Hematopoietic multipotent progenitor cell treated with erythropoietin and hydrocortisone succinate and interleukin-3 and kit ligand, for 15 days (in vitro differentiated cells): ENCODE measurements at places on chromosomes 16 and 17.

DNA sequence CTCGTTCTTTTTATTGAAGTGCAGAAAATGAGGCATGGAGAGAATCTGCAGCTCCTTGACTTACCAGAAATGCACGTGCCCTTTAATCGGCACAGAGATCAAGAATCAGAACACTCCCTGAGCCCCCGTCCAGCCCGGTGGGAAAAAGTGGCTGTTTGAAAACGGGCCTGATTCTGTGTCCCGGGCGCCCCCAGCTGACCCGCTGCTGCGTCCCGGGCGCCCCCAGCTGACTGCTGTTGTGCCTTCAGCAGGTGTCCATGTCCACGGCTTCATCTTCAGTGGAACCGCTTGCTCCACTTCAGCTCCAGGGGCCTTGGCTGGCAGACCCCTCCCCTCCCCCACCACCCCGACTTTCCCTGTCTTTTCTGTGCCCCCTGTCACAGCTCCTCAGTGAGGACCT lies 47.8 kb downstream of the FOXK2 start:
- no peak for DNase-seq

- no peak for DNase-seq
Measured at GRCh38 chr17:10243883-10244844, 45.8 kb upstream of the GAS7 start.

- DNase-seq: no peak
Measured at GRCh38 chr17:40722241-40722640, 18.7 kb upstream of the KRT24 start.

DNA sequence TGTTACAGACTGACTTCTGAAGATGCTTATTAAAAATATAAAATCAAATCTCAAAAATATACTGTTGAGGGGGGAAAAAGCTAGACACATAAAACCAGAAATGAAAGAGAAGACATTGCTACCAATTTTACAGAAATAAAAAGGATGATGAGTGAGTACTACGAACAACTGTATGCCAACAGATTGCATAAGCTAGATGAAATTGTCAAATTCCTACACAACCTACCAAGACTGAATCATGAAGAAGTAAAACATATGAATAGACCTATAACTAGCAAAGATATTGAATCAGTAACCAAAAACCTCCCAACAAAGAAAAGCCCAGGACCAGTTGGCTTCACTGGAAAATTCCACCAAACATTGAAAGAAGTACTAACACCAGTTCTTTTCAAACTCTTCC lies 3.5 kb upstream of the CAPNS2 start:
- DNase-seq: no peak

GRCh38 chr17:27463235-27463677 lies 7.0 kb downstream of the KSR1 start:
- no peak for DNase-seq

- DNase-seq: no peak
Measured at GRCh38 chr17:56876766-56877179, 37.1 kb downstream of the TRIM25 start.

DNA sequence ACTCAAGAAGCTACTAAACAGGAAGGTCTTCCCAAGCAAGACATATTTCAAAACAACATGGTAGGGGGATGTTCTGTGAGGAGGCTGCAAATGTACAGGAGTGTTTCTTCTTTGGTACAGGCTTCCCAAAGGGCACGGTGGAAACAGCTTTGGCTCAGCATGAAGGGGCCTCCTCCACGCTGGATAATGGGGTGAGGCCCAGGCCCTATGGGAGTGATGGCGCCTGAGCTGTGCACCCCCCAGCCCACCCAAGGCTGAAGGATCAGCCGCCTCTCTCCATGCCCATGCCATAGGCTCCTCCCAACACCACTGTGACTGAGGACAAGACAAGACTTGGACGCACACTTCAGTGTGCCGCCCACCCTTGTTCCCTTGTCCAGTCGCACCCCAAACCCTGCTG lies 6.8 kb downstream of the CD300E start:
- no peak for DNase-seq

GRCh38 chr16:10964891-10965326 lies 20.5 kb downstream of the CLEC16A start:
- no peak for DNase-seq

DNA sequence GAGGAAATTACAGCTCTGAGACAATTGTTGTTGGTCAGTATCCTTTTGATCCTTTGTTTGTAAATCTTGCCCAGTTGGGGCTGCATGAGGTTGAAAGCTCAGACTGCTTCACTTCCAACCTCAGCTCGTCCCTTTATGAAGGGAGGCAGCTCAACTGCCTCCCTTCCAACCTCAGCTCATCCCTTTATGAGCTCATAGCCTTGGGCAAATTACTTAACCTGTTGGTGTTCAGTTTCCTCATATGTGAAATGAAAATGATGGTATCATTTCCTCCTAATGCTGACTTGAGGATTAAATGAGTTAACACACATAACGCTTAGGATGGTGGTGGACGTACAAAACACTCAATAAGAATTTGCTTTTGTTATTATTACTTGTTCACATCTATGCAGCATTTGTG lies 265.1 kb downstream of the CDH13 start:
- no peak for DNase-seq

GRCh38 chr16:78584991-78585390 lies 485.5 kb downstream of the WWOX start:
- DNase-seq: no peak

DNA sequence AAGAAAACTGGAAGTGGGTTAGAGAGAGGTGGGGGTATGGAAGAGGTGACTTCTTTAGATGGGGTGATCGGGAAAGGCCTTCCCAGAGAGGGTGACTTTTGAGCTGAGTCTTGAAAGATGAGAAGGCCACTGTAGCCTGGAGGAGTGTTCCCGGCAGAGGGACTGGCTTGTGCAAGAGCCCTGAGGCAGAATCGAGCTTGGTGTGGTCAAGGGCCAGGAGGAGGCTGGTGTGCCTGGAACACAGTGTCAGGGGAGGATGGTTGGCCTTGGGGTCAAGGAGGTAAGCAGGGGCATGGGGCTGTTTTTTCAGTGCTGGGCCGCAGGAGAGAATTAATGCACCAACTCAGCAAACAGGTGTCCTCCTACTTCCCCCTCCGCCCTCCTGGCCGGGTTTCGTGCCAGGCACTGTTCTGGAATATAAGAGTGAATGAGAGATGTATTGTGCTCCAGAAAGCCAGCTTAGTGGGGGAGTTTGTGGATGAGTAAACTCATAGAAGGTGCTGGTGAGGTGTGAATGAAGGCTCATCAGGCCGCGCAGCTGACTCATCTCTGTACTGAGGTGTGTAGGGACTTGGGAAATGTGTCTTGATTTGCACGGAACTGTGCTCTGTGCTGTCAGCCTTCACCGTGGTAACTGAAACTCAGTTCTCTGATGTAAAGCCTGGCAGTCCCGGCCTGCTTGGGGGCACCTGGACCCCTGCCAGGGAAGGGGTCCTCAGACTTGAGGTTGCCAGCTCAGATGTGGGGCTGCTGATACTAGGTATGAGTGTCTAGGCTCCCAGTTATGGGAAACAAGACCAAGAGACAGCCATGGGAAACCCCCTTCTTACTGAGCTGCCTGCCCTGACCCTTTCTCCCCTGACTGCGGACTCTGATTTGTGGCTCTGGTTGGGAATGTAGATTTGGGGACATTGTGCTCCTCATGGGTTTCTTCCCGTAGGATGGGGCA lies 15.3 kb downstream of the KSR1 start:
- no peak for DNase-seq

DNA sequence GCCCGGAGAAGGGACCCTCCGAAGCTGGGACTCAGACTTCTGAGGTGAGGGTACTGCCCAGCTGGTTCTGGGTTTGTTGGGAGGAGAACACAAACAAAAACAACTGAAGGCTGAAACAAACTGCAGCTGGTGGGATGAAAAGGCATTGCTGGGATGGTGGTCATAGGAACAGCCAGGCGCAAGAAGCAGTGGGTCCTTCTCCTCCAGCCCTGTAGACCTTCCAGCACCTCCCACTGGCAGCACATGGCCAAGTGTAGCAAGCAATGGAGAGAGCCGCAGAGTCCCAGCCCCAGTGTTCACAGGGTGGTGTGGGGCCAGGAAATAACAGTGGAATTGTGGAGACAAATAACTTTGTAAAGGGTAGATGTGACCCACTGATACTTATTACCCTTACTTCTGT lies 48.7 kb upstream of the FOXJ1 start:
- no peak for DNase-seq

GRCh38 chr16:88387180-88387765 lies 4.5 kb downstream of the ZNF469 start:
- DNase-seq: no peak

DNA sequence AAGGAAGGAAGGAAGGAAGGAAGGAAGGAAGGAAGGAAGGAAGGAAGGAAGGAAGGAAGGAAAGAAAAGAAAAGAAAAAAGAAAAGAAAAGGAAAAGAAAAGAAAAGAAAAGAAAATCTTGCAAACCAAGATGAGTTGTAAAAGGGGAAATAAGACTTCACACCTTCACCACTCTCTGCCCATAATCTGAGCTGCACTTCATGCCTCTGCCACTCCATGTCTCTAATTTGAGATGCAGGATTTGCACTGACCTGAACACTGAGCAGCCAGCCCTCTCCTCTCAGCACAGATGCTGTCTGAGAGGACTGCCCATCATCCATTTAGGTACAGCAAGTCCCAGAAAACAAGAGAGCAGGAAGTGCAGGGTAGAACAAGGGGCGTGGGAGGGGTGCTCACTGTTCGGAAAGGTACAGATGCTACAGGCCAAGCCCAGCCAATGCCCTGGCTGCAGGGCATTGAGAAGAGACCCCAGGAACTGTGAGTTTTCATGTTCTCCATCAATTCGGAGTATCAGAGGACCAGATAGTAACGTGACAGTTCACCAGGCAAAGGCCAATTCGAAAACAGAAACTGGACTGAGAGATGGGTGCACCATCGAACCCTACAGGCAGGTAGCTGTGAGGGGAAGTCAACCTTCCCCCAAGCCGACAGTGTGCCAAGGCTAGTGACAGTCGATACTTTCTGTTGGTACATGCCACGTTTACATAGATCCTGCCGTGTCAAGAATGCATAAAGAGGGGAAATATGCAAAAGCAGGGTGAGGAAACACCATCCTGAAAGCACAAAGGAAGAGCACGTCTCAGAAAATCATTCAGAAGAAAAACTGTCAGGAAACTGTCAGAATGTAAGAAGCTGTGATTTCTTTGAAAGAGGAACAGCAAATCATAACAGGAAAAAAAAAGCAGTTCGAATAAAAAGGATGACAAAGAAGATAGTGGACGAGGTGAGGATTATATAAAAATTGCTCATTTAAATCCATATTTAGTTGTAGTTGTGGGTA lies 142.0 kb upstream of the RCVRN start:
- no peak for DNase-seq
